ENCODE measurements at places on chromosomes 1 and 21. TPM values are rescaled to one million over a fixed set of nuclear protein-coding genes. Genes with fewer than 3 reads are reported as not detected.

Gene CFAP74
- polyA plus RNA-seq, result not detected

Gene ZFYVE9
- 4.6 TPM for polyA plus RNA-seq

GRCh38 chr1:115714572-115715141, 53.9 kb downstream of the CASQ2 start:
- DNase-seq, result peak; percentile 71

GRCh38 chr1:203038217-203038741, 12.0 kb downstream of the PPFIA4 start:
- DNase-seq, result no peak

GRCh38 chr1:118209648-118210047, 24.6 kb upstream of the SPAG17 start:
- no peak for DNase-seq

DNA sequence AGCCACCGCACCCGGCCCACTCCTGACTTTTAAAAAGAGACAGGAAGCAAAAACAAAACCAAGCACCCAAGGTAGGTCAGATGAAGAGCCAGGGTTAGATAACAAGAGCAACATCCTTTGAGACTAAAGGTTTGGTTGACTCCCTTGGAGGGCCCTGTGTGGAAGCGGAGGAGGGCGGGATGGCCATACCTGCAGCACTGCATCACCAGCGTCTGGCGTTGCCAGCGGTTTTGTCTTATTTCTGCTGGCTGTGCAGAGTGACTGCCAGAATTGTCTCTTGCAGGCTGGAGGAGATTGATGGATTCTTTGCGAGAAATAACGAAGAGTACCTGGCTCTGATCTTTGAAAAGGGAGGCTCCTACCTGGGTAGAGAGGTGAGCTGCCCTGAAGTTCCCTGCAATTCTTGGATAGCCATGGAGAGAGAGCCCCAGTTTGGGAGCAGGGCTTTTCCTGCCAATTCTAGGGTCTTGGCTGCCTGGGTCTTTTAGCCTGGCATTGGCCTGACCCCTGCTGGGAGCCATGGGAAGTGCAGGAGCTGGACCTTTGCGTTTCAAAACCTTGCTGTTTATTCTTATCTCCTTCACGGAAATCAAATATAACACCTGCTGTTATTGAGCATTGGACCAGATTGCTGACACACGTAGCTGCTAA, 24.0 kb downstream of the QSOX1 start:
- DNase-seq, result peak; percentile 75
